Cortex of kidney (tissue), 1 donor: ENCODE measurements at places on chromosomes 2 and 18.

DNA sequence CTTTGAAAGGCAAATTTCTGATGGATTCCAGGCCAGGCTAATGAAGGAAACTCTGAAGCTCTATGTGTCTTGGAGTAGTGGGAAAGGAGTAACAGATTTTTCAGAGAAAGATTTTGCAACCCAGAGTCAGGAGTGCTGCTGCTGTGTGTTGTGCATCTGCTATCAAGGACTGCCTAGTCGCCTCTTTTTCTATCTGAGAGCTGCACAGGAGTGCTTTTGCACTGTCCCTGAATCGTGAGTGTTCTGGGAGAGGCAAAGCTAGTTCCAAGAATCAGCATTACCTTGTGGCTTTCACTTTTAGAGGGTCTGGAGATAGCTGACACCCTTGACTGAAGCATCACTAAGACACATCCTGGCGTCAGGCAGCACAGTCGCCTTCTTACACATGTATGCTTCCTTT is 336.4 kb downstream of the PARD3B start:
- DNase-seq = no peak

- no peak for DNase-seq
Measured at GRCh38 chr2:160207804-160208654, 8.0 kb upstream of the ITGB6 start.

DNA sequence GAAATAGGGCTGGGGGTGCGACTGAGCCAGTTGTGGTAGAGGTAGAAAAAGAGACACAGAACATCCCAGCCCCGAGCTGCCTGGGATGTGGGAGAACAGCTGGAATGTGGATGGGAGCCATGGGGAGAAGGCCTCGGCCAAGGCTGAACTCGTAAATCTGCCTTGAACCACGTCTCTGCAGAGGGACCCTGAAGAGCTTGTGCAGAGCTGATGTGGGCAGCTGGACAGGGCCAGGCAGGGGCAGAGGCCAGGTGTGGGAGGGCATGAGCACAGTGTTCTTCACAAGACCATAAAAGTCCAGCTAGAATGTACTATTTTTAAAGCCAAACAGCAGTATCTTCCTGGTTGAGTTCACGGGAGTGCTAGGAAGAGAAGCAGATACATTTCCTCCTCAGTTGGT is 5.7 kb downstream of the TCF23 start:
- no peak for DNase-seq

DNA sequence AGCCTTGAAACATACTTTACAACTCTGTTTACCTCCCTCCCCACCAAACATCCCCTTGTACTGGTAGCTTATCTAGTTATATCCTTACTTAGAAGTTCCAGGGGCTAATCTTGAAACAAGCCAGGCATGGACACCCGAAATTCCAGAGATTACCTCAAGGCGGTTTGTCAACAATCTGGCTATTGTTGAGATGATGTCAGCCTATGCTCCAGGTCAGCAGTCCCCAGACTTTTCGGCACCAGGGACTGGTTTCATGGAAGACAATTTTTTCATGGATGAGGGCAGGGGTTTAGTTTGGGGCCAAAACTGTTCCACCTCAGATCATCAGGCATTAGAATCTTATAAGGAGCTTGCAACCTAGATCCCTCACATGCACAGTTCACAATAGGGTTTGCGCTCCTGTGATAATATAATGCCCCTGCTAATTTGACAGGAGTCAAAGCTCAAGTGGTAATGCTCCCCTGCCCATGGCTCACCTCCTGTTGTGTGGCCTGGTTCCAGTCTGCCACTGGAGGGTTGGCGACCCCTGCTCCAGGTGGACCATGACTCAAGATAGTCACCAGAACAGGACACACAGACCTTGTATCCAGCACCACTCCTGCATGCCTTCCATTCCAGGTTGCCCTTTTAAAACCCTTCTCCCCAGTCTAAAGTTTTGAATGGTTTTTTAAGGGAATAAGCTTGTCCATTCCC is 171.2 kb downstream of the SPAG16 start:
- no peak for DNase-seq

DNA sequence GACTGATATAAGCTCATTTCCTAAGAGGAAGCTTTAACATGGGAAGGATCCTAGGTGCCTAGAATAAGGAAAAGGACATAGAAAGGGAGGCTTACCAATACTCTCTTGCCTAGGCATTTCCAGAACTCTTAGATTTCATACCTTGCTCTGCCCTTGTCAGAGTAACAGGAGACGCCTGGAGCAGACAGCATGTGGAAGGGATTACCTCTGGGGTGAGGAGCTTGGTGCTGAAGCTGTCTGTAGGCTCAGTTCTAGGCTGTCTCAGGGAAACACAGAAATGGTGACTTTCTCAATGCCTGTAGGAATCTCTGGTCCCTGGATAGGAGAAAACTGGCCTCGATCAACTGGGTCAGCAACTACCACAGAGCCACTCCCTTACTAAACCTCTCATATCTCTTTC is 150.0 kb downstream of the SLC4A3 start:
- no peak for DNase-seq

- DNase-seq = no peak
Measured at GRCh38 chr2:74366036-74366435, 14.1 kb downstream of the DCTN1 start.

- no peak for DNase-seq
Measured at GRCh38 chr18:49967636-49968313, 154.4 kb upstream of the ACAA2 start.

GRCh38 chr2:36834203-36834602 is 132.1 kb downstream of the STRN start:
- no peak for DNase-seq

DNA sequence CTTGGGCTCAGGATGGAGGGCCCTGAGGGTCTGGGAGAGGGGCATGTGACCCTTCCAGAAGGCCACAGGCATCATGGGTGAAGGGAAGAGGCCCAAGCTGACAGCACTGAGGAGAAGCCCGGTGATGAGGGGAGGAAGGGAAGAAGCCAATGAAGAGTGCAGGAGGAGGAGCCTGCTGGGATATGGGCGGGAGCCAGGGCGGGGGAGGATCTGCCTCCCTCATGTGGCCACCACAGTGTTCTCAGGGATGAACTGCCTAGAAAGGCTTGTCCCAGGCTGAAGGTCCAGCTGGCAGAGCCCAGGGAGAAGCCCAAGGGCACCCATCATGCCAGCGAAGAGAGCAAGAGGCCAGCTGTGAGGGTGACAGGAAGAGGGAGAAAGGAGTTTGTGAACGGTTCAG is 24.6 kb upstream of the PLB1 start:
- DNase-seq = no peak
